ENCODE measurements at places on chromosomes 1 and 21. TPM values are rescaled to one million over a fixed set of nuclear protein-coding genes. Genes with fewer than 3 reads are reported as not detected.

C1orf53 gene
- not detected for total RNA-seq

TNNT2 gene
- not detected for total RNA-seq

PALMD gene
- total RNA-seq: 0.15 TPM

NR1I3 gene
- total RNA-seq: not detected

CD160 gene
- total RNA-seq: 4.3 TPM

SPRR5 gene
- not detected for total RNA-seq

ENAH gene
- 1.1 TPM for total RNA-seq

TCHHL1 gene
- total RNA-seq: not detected

S100A9 gene
- total RNA-seq: 0.98 TPM

STUM gene
- 0.10 TPM for total RNA-seq

PGBD5 gene
- 0.03 TPM for total RNA-seq

MLLT11 gene
- 4.9 TPM for total RNA-seq

ARHGEF16 gene
- not detected for total RNA-seq

FAM163A gene
- not detected for total RNA-seq

S100A1 gene
- total RNA-seq: not detected

CHI3L1 gene
- not detected for total RNA-seq

TMPRSS2 gene
- total RNA-seq: 0.53 TPM

SCYL3 gene
- 20.8 TPM for total RNA-seq

SGIP1 gene
- total RNA-seq: not detected

ST6GALNAC3 gene
- total RNA-seq: 0.33 TPM

DNA sequence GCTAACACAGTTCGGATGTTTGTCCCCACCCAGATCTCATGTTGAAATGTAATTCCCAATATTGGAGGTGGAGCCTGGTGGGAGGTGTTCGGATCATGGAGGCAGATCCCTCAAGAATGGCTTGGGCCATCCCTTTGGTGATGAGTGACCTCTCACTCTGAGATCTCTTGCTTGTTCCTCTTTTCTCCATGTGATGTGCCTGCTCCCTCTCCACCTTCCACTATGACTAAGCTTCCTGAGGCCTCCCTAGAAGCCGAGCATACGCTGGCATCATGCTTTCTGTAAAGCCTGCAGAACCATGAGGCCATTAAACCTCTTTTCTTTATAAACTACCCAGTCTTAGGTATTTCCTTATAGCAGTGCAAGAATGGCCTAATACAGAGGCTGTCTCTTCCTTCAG is 8.1 kb upstream of the PLA2G5 start:
- DNase-seq: no peak
- H3K27ac ChIP-seq: no peak overlapping the region
- H3K27me3 ChIP-seq: no peaks in the 10 kb centered on the region
- no peaks in the 10 kb centered on the region for H3K36me3 ChIP-seq
- H3K4me1 ChIP-seq: peaks cover 23% of the 10 kb centered on the region

DNA sequence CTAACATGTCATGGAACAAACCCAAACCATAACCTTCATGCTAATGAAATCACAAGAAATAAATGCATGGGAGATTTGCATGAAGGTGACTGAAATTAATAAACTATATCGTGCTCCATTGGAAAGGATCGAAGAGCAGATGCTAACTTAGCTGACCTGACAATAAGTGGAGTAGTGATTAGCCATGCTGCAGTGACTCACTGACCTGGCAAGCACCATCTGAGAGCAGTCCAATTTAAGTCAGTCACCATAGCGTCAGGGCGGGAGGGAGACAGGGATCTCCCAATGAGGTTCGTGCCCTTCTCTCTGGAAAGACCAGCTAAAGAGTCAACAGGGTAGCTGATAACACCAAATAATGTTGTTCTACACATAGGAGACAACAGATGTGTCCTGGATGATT is 21.5 kb downstream of the OLIG2 start:
- no peak for DNase-seq
- H3K36me3 ChIP-seq: no peaks in the 10 kb centered on the region
- H3K27ac ChIP-seq: no peak overlapping the region
- no peaks in the 10 kb centered on the region for H3K4me1 ChIP-seq

DNA sequence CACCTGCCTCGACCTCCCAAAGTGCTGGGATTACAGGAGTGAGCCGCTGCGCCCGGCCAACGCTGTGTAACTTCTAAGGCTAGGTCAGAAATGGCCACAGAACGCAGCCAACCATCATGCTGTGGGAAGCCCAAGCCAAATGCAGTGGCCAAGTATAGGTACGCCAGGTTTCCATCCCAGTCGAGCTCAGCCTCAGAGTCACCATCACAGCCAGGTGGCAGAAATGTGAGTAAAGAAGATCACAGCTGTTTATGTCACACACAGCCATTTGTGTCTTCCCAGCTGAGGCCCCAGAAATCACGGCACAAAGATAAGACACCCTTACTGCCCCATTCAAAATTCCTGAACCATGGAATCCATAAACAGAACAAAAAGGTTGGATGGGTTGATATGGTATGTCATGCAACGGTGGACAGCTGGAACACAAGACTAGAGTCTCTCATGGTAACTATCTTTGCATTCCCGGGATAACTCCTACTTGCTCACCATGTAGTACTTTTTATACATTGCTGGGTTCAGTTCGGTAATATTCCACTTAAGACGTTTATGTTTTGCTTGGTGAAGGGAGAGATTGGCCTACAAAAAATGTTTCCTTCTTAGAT is 84.3 kb downstream of the SLC45A1 start:
- no peak overlapping the region for H3K4me3 ChIP-seq
- no peak overlapping the region for H3K27ac ChIP-seq
- DNase-seq: no peak
- H3K4me1 ChIP-seq: peaks cover 13% of the 10 kb centered on the region
- no peaks in the 10 kb centered on the region for H3K27me3 ChIP-seq

DNA sequence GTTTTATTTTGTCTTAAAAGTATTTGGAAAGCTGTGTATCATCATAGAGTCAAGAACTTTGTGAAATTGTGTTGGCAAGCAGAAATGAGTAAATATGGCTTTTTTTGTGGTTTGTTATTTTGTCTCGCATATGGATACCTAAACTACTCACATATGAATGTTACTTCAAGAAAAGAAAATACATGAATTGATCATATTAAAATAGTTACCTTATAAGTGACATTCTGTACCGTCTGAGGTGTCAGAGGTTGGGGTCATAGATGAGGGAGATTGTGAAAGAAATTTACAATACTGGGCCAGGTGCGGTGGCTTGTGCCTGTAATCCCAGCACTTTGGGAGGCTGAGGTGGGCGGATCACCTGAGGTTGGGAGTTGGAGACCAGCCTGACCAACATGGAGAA is 31.3 kb upstream of the AXDND1 start:
- no peaks in the 10 kb centered on the region for H3K4me1 ChIP-seq
- DNase-seq: no peak
- no peak overlapping the region for H3K27ac ChIP-seq
- H3K36me3 ChIP-seq: peaks cover 23% of the 10 kb centered on the region
- H3K4me3 ChIP-seq: no peak overlapping the region

GRCh38 chr1:114901814-114902213 is 47.2 kb downstream of the SYCP1 start:
- no peak for DNase-seq
- H3K27me3 ChIP-seq: no peaks in the 10 kb centered on the region
- no peak overlapping the region for H3K27ac ChIP-seq
- no peaks in the 10 kb centered on the region for H3K36me3 ChIP-seq
- H3K4me1 ChIP-seq: no peaks in the 10 kb centered on the region

GRCh38 chr1:229769809-229770208 is 143.8 kb downstream of the URB2 start:
- H3K27ac ChIP-seq: no peak overlapping the region
- no peaks in the 10 kb centered on the region for H3K4me1 ChIP-seq
- no peaks in the 10 kb centered on the region for H3K36me3 ChIP-seq
- no peaks in the 10 kb centered on the region for H3K27me3 ChIP-seq

GRCh38 chr21:20551939-20552338 is 446.3 kb upstream of the NCAM2 start:
- H3K27me3 ChIP-seq: no peaks in the 10 kb centered on the region
- H3K36me3 ChIP-seq: no peaks in the 10 kb centered on the region

DNA sequence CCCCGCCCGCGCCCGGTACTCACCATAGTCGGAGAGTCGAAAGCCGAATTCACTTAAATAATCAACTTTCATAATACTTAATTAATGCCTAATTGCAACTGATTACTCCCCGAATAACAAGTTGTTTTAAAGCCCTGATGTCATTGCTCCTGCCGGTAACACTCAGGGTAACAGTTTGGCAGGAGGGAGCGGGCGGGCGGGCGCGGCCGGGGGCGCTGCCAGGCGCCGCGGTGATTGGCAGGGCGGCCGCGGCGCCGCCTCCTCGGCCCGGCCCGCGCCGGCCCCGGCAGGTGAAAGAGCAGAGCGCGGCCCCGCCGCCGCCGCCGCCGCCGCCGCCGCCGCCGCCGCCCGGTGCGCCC is 102.2 kb downstream of the CASZ1 start:
- H3K27me3 ChIP-seq: peaks cover 6% of the 10 kb centered on the region
- H3K36me3 ChIP-seq: no peaks in the 10 kb centered on the region
- peak overlapping the region; percentile 55 for H3K27ac ChIP-seq
- DNase-seq: peak; percentile 66
- H3K4me1 ChIP-seq: no peaks in the 10 kb centered on the region
- peak overlapping the region; percentile 62 for H3K4me3 ChIP-seq

- no peaks in the 10 kb centered on the region for H3K4me1 ChIP-seq
- H3K27ac ChIP-seq: no peak overlapping the region
- H3K36me3 ChIP-seq: no peaks in the 10 kb centered on the region
- H3K27me3 ChIP-seq: peaks cover 35% of the 10 kb centered on the region
- no peak for DNase-seq
Observed at GRCh38 chr1:208127792-208128529, 116.2 kb downstream of the PLXNA2 start.

DNA sequence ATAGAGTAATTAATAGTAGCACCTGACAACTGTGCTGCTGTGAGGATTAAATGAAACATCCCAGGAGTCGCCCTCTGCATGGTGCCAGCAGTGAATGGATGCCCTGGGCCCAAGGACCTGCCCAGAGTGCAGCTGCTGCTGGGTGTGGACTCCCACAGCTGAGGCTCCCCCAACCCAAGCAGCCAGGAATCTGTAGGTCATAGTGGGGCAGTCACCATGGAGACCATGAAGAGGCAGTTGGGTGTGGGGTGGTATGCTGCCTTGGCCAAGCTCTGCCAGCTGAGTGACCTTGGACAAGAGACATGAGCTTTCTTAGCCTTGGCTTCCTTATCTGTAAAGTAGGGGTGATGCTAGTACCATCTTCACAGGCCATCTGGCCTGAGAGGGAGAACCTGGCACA is 9.4 kb downstream of the OLIG2 start:
- H3K4me1 ChIP-seq: peaks cover 11% of the 10 kb centered on the region
- no peak overlapping the region for H3K27ac ChIP-seq
- no peaks in the 10 kb centered on the region for H3K36me3 ChIP-seq
- peaks cover 47% of the 10 kb centered on the region for H3K27me3 ChIP-seq
- H3K4me3 ChIP-seq: no peak overlapping the region

- H3K4me3 ChIP-seq: no peak overlapping the region
- H3K27ac ChIP-seq: no peak overlapping the region
Observed at GRCh38 chr1:81424061-81424460, 376.7 kb upstream of the ADGRL2 start.

DNA sequence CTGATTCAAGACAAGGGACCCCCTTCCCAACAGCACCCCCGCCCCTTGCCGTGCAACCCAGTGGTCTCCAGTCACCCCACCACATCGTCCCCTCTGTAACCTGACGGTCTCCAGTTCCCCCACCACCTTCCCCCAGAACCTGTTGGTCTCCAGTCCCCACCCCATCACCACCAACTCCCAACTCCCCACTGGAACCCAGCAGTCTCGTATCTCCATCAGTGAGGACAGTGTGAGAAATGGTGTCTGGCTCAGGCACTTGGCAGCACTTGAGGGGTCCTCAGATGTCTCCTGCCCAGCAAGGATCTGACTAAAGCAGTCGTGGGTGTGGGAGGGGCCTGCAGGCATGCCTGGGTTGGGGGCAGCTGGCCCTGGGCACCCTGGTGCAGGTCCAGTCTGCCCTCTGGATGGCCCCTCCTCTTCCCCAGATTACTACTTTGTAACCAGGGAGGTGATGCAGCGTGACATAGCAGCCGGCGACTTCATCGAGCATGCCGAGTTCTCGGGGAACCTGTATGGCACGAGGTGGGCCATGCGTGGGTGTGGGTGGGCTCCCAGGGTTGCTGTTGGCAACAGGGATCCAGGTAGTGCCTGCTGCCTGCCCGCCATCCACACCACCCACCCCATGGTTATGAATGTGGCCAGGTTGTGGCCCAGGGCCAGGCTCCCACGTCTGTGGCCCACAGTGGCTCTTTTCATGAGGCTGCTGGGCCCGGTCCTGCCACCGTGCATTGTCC is 3.1 kb upstream of the GJC2 start:
- H3K27me3 ChIP-seq: peaks cover 2% of the 10 kb centered on the region
- peaks cover 60% of the 10 kb centered on the region for H3K4me1 ChIP-seq
- no peak overlapping the region for H3K4me3 ChIP-seq

- no peaks in the 10 kb centered on the region for H3K36me3 ChIP-seq
- H3K27me3 ChIP-seq: peaks cover 49% of the 10 kb centered on the region
- DNase-seq: no peak
- no peaks in the 10 kb centered on the region for H3K4me1 ChIP-seq
- no peak overlapping the region for H3K27ac ChIP-seq
Observed at GRCh38 chr1:205582046-205582445, 49.8 kb downstream of the ELK4 start.

GRCh38 chr1:100875228-100875627 is 19.4 kb downstream of the EXTL2 start:
- H3K4me3 ChIP-seq: no peak overlapping the region
- DNase-seq: no peak
- no peaks in the 10 kb centered on the region for H3K27me3 ChIP-seq
- H3K27ac ChIP-seq: no peak overlapping the region
- H3K4me1 ChIP-seq: peaks cover 2% of the 10 kb centered on the region

Data from T-cell (primary cell).